HEK293T (cell line): ENCODE measurements at places on chromosomes 12 and 14.

GRCh38 chr14:69287098-69288010, 27.4 kb downstream of the GALNT16 start:
- no peak for DNase-seq

- DNase-seq, result no peak
Measured at GRCh38 chr14:77111021-77111420, 13.0 kb downstream of the CIPC start.

DNA sequence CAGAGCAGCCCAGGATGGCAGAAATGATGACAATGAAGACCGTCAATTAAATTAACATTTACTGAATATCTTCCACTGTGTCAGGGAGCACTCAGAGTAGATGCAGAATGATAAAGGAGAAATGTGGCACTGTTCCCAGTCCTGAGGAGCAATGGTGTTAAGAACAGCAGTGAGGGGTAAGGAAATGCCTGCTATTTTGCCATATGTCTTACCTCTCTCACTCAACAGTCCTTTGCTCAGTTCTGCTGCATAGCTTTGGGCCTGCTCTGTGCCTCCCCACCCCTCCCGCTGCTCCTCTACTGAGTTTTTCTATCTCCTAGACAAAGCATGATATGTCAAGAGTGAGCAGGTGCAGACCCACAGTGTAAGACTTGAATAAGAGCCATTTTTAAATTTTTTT, 318.8 kb downstream of the NAV3 start:
- DNase-seq, result no peak

DNA sequence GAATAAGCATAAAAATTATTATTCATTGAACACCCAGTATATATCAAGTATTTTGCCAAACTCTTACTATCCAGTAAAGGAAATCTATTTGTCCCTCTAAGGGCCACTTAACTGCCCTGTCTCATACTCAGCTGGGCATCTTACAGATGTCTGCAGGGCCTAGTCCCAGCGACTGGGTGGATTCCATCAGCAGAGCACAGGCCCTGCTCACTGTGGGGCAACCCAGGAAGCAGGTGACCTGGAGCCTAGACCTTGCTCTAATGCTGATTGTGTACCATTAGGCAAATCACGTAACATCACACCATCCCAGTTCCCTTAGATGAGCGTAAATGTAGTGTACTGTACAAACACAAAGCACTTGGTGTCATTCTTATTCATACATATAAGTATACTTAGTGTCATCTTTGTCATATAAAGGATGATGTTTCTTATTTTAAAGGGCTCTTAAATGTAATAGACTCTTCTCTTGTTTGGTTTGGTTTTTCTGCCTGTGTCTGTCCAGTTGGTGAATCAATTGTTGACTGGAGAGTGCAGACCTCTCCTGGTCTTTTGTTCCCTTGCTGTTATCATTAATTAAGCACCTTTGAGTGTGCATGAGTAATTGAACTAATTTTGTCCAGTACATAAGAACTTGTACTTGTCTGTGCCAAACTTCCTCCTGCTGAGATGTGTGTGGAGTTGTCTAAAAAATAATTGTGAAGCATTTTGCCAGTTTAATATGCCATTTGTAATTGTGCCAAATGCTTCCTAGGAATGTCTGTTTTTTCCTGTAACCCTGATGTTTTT, 49.3 kb downstream of the RAB35 start:
- DNase-seq, result no peak

DNA sequence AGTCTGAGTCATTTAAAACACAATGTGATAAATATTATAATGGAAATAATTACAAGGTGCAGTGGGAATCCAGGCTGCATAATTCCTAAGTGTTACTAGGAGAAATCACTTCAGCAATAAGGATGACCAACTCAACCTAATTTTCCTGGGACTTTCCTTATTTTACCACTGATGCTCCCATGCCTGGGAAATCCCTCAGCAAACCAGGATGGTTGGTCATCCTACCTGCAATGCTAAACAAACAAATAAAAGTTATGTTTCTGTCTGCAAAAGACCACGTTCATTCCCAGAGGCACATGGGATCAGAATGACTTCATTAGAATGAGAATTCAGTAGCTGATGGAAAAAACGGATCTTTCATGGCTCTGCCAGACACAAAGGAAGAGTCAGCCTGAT, 130.8 kb upstream of the RAP1B start:
- DNase-seq, result no peak

- no peak for DNase-seq
Measured at GRCh38 chr12:92757597-92758121, 54.9 kb downstream of the PLEKHG7 start.
